ENCODE measurements at places on chromosomes 16 and 17.
A peak's percentile ranks its signal among the peaks of the same experiment; 100 is the strongest.

DNA sequence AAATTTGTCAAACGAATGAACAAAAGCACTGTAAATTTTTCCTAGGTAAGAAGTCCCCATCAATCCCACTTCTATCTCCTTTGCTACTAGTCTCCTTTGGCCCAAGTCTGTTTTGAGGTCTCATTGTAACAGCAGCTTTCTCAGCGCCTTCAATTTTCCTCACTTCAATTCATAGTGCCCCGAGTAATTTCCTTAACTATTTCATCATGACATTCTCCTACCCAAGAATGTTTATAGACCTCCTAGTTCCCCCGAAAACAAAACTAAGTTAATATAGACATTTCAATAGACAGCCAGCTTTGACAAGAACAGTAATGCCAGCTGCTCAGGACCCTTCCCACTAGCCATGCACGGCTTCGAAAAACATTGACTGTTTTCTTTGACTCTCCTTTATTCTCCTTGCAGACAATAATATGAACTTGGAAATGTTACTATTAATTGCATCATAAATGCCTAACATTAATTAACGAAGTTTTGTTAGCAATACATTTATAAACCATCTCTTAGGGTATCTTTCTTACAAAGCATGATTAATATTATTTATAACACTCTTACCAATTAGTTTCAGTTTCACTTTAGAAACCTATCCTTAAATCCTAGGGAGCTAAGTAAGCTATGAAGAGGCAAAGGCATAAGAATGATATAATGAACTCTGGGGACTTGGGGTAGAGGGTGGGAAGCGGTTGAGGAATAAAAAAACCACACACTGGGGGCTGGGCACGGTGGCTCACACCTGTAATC, 22.8 kb downstream of the GLG1 start:
- DNase-seq = no peak

DNA sequence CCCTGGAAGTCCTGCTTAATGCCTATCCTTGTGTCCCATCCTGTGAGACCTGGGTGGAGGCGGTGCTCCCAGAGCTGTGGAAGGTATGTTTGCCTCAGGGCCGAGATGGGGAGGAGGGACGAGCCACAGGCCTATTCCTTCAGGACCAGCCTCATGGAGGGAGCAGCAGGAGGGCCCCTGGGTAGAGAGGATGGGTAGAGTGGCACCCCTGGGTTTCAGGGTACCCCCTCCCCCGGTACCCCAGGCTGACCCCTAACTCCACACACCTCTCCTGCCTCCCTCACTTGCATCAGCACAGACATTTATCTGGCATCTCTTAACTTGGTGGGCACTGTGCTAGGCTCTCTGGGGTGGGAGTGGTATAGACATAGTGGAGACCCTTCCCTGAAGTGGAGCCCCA, 7.1 kb downstream of the ASB16 start:
- DNase-seq = no peak

DNA sequence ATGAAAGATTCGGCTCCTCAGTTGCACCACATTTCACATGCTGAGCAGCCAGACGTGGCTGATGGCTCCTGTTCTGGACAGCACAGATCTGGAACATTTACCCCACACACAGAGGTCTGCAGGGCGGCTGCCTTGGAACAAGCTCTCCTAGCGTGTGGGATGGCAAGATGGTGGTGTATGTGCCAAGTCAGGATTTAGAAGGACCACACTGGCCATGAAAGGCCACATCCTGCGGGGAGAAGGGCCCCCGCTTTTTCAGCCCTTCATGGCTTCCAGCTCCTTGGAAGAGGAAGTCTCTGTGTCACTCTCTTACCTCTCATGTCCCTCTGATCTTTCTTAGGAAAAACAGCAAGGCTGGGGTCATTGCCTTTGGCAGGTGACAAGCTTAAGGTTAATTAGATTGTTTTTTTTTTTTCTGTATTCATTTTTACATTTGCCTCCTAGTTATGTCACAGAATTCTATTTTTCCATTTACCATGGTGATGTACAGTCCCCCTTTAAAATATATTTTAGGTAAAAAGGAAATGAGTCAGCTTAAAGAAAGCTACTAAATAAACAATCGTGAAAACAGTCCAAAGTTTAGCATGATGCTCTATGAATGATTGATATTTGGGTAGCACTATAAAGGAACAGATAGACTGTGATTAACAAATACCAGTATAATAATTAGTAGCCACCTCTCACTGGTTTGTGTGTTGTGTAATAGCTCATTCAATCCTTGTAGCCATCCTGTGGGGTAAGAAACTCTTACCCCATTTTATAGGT, 396.6 kb downstream of the CPPED1 start:
- DNase-seq = no peak

DNA sequence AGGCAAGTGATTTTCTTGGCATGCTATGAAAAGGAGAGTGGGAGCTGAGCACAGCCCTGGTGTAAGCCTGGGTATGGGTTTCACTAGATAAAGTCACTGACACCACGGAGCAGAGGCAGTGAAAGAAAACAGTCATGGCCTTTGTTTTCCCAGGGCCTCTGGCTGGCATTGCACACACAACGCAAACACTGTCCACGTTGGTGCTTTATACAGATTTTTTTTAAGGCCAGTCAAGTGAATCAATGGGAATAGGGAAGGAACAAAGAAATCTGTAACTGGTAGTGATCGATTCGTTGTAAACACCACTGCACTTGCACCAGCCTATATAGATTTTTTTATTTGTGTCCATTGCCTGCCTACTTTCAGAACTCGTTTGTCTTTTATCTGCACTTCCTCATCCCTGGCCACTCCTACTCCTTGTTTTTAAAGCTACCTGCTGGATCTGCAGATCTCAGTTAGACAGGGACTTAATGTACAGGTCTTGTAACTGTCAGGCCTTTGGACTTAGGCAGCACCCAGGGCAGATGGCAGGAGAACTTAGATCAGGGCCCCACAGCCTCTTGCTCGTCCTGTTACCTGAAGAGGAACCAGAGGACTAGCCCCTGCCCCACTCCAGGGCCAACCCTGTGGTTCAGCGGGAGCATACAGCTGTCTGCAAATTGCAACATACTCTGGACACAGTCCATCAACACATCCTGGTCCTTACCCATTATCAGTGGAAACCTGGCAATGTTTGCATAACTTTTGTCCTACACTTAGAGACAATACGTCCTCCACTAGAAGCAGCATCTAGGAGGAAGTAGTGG, 10.6 kb upstream of the TMIGD1 start:
- no peak for DNase-seq

- no peak for DNase-seq
Measured at GRCh38 chr16:19700319-19700781, 17.7 kb downstream of the KNOP1 start.

GRCh38 chr17:51472670-51473205, 212.4 kb downstream of the UTP18 start:
- DNase-seq = no peak

DNA sequence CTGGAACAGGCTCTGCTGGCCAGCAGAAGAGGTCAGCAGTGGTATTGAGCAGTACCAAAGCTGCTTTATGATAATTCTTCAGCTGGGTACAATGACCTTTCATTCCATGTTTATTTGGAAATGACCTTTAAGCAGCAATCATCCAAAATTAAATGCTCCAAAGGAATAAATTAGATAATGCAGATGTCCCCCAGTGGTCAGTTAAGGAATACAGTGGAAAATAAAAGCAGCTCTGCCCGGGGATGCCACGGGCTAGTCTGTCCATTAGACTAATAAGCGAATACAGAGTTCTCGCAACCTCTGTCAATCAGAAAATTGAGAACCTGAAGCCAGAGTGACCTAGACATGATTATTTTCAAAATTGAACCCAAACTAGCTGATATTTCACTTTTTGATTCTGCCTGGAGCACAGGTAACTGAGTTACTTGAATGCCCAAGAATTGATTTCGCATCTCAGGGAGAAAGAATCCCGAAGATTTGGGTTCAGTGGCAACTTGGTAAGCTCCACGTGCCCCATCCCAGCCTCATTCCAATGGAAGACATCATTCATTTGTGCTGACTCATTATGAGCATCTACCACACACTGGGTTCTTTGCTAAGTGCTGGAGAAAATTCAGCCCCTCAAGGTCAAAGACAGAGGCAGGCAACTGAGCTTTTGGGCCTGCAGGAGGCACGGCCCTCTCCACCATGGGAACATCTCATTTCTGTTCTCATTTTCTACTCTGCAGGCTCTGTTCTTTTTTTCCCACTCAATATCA, 34.4 kb upstream of the SLC39A11 start:
- no peak for DNase-seq

- DNase-seq = no peak
Measured at GRCh38 chr17:63993368-63993985, 4.7 kb upstream of the PRR29 start.

DNA sequence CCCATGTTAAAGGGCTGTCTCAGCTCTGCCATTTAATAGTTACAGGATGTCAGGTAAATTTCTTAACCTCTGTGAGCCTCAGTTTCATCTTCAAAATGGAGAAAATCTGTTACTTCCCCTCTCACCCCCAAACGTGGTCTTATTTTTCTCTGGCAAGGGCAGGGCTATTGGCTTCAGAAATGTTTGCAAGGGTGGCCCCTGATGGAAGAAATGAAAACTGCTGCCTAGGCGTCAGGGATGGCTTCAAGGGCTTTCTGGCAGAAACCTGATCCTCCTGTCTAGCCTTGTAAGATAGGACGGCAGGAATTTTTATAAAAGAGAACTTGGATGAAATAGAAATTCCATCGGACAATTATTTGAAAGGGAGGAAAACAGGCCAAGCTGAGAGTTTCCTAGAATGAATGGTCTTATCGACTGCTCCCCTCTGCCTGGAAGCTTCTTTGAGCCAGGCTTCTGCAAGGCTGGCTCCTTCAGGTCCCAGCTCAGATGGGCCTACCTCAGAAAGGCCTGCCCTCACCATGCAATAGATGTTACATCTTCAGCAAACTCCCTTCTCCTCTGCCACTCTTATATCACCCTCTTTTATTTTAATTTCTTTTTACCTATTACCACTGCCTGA, 43.0 kb upstream of the TANGO6 start:
- DNase-seq = peak; percentile 41

- no peak for DNase-seq
Measured at GRCh38 chr16:81767987-81768592, 11.0 kb upstream of the PLCG2 start.

DNA sequence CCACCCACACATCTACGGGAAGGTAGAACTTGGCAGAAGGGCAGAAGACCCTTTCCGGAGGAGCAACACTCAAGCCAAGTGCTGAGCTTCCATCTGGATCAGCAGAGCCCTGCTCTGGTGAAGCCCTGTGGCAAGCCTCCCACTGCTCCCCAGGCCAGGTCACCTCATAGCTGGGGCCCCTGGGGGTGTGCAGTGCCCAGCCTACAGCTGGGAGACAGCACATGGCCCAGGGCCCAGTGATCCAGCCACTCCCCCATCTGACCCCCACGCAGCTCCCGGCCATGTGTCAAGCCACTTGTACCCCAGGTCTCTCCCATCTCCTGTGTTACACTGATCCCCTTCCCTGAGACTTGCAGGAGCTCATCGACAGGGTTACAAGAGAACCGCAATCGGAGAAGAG, 95.7 kb downstream of the RBFOX3 start:
- DNase-seq = no peak

DNA sequence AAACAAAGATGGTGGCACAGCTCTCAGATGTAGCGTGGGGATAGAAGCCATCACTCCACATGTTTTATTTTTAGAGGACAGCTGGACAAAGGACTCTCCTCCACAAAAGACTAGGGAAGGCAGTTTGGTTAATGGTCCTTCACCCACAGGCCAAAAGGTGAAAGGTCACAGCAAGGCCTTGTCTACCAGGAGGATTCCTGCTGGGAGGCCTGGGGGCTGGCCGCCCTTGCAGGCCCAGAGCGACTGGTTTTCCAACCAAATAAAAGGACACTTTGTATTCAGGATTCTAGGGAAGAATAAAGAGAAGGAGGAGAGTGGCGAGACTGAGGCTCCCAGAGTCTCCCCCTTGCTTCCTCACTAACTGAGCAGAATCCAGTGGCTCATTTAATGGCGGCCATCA, 94.3 kb downstream of the AXIN2 start:
- no peak for DNase-seq

DNA sequence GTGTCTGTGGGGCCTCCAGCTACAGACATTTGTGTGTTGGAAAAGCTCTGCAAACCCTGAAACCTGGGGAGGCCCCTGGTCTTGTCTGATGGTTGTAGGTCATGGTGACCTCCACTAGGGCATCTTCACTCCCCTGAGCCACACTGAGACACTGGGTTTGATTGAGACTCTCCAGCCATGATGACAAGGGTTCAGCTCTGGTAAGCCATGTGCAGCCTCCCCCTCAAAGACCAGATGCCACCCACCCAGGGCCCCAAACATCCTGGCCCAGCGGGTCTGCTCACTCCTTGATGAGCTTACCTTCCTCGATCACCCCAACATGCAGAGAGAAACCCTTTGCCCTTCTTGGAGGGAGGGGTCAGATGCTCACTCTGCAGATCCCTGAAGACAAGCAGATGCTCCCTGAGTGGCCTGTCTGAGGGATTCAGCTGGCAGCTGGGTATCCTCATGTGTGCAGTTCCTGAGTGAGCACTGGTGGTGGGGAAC, 101.6 kb downstream of the METRNL start:
- no peak for DNase-seq

GRCh38 chr17:42563543-42563942, 1.6 kb downstream of the COASY start:
- DNase-seq = no peak

DNA sequence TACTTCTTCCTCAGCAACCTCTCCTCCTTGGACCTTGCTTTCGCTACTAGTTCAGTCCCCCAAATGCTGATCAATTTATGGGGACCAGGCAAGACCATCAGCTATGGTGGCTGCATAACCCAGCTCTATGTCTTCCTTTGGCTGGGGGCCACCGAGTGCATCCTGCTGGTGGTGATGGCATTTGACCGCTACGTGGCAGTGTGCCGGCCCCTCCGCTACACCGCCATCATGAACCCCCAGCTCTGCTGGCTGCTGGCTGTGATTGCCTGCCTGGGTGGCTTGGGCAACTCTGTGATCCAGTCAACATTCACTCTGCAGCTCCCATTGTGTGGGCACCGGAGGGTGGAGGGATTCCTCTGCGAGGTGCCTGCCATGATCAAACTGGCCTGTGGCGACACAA, 429 bp downstream of the OR2C1 start:
- no peak for DNase-seq

- DNase-seq = peak; percentile 53
Measured at GRCh38 chr17:59783221-59784047, 76.0 kb downstream of the VMP1 start.

DNA sequence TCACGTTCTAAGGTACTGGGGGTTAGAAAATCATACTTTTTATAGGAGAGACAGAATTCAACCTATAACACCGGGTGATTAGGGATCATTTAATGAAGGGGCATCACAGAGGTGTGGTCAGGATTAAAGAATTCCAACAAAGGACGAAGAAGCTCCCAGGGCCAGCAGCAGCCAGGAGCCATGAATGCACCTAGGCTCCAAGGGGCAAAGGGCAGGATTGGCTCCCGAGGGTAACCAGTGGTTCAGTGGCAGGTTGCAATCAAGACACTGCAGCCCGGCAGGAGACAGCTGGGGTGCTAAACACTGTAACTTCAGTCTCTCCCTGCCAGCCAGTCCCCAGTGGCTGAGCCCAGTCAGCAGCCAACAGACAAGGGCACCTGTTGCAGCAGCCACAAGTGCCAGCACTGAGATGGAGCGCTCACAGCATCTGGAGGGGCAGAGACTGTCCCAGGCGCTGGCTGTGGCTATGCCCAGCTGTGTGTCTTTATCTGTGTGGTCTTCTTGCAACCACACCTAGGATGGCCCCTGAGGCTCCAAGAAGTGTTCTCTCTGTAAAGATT, 23.9 kb downstream of the DHRS7C start:
- DNase-seq = no peak
